CD4-positive, alpha-beta T cell treated with Interleukin-12 subunit alpha and Interleukin-12 subunit beta, for 1 hour (primary cell): ENCODE measurements at places on chromosomes 11 and 22.

DNA sequence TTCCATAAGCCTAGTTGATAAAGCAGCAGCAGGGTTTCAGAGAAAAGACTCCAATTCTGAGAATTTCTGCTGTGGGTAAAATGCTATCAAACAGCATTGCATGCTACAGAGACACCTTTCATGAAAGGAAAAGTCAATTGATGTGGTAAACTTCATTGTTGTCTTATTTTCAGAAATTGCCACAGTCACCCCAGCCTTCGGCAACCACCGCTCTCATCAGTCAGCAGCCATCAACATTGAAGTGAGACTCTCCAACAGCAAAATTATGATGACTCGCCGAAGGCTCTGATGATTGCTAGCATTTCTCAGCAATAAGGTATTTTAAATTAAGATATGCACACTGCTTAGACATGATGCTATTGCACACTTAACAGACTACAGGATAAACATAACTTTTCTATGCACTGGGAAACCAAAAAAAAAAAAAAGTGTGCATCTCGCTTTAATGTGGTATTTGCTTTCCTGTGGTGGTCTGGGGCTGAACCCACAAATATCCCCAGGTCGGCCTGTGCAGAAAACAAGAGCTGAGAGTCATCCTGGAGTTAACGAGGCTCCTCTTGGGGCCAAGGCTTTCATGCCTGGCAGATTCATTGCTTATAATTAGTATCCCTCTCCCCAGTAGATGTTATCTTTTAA, 192.1 kb downstream of the CTTN start:
- no peak for DNase-seq

GRCh38 chr22:16783930-16784354, 41.3 kb downstream of the XKR3 start:
- no peak for DNase-seq

DNA sequence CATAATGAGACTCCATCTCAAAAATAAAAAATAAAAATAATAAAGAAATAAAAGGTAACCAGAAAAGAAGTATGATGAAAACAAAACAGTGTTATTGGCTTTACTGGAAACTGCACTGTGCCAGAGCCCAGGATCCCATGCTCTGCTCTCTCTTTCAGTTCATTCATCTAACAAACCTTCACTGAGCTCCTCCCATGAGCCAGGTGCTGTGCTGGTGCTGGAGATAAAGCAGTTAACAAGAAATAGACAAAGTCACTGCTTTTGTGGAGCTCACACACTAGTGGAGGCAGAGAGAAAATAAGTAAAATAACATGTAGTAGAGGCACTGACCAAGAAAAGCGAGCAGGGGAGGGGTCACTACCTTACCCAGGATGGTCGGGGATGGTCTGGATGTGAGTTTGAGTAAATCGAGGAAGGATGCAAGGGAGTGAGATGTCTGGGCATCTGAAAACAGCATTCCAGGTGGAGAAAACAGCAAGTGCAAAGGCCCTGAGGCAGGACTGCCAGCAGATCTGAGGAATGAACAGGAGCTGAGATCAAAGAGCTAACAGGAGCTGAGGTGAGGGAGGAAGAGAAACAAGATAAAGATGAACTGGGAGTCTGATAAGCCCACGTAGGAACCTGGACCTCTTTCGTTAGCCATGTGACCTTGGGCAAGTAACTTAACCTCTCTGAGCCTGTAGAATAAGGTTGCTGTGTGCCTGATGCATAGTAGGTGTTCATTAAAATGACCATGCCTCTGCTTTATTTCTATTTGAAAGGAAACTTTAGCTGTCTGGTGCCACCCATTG, 31.3 kb upstream of the CD82 start:
- no peak for DNase-seq

GRCh38 chr11:32087597-32087996, 3.3 kb upstream of the RCN1 start:
- no peak for DNase-seq
